HL-60 (cell line): ENCODE measurements at places on chromosomes 2 and 18.

- no peak for DNase-seq
Measured at GRCh38 chr2:65024149-65024829, 31.9 kb upstream of the CEP68 start.

DNA sequence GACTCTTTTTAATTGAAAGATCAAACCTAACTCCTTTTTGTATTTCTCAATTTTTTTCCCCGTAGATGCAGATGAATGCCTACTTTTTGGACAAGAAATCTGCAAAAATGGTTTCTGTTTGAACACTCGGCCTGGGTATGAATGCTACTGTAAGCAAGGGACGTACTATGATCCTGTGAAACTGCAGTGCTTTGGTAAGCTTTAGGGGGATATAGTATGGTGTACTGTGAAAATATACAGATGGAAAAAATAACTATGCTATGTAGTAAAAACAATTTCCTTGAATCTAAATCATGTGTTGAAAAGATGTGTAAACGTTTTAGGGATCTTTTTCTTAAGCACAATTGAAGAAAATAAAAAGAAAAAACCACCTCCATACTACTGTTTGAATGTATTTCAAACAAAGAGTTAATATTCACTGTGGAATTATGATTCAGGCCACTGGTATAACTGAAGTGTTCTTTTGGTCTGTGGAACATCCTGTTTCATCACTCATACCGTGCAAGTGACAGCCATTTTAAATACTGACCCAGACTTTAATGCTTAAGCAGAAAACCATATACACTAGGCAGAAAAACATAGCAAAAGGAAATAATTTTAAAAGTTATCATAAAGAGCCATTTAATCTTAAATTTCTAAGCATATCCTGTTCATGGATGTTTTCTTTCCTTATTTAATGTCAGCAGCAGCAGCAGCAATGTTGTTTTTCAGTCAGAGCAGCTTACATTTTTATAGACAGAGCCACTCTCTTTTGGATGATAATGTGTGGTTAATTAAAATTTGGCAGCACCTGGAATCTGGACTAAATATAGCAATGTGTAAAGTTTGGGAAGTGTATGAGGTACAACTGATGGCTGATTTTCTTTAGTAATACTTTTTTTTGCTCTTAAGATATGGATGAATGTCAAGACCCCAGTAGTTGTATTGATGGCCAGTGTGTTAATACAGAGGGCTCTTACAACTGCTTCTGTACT lies 112.8 kb upstream of the RASGRP3 start:
- DNase-seq: no peak

GRCh38 chr2:126935774-126936173 lies 37.1 kb downstream of the TEX51 start:
- DNase-seq: no peak

- no peak for DNase-seq
Measured at GRCh38 chr2:79977792-79978191, 326.8 kb downstream of the LRRTM1 start.

DNA sequence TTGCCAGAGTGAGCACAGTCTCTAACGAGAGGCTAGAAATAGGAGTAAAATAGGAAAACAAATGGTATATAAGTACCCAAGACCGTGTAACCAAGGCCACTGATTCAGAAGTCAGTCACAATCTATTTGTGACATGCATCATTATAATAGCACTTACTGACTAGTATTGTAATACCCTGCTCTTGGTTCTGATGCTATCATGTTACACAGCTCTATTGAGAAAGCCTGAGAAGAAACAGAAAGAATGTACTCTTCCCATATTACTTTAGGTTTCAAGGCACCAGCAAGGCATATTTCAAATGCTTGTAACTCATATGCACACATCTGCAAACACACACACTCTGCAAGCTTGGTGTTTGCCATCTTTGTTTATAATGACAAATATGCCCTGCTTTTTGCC lies 746.4 kb downstream of the SLC4A3 start:
- DNase-seq: no peak

GRCh38 chr2:148913061-148913460 lies 38.0 kb downstream of the KIF5C start:
- no peak for DNase-seq

- DNase-seq: no peak
Measured at GRCh38 chr2:150127995-150128394, 359.5 kb downstream of the RND3 start.

DNA sequence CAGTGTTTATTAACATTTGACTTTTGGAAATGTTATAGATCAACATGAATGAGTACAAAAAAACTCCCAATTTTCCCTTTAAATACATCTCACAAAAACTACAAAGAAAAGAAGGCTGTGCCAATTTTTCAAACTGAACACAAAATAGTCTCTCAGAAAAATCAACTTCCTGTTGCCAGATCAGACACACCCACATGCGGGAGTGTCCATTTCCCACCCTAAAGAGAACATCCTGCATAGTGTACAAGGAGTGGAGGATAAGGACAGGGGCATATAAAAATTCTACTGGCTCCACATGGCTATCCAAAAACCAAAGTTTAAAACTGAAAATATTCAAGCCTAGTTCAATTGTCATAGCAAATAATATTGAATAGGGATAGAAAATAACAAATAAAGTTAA lies 165.3 kb downstream of the ATAD2B start:
- no peak for DNase-seq

- no peak for DNase-seq
Measured at GRCh38 chr2:52145005-52145404, 1113.1 kb upstream of the NRXN1 start.

DNA sequence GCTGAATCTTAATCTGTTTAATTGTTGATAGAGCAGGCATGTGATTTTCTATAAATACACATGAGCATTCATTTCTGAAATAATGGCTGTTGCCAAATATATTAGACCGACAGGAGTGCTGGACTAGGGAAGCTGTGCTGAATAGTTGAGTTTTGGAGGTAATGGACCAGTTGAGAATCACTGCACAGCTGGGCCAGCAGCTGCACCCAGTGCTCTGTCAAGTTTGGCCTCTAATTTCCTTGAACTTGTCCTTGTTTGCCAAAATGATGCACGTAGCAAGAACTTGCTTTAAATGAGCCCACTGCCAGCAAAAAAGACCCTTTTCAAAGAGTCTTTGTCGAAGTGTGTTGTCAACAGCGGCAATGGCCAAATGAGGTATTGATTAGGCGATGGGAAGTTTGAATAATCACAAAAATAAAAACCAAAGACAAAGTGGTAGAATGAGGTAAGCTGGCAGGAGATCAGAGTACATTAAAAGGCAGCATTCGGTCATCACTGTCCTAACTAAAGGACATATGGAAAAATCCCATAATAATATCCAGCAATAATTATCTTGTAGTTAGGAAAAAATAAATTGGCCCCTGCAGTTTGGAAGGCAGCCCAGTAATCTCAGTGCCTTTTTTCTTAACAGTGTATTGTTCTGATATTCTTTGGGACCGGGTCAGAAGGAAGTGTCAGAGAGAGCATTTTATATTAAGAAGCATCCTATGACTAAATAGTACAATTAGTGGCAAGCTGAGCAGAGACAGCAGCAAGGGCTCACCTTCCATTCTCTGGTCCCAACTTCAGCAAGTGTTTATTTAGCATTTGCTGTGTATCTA lies 126.2 kb downstream of the RAPGEF4 start:
- no peak for DNase-seq

DNA sequence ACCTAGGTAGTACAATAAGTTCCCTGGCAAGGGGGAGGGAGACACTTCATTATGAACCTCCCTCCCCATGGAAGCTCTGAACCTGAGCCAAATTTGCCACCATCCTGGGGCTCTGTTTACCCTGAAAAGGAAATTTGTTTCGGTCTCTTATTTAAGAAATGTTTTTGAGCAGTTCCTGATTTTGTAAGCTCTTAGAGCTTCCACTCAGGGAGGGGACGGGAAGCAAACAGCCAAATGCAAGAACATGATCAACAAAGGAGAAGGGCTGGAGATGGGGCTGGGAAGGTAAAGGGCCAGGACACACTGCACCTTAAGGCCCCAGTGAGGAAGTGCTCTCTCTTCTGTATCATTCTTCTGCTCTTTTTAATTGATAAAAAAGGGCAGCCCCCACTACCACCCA lies 117.9 kb downstream of the NRP2 start:
- DNase-seq: no peak

DNA sequence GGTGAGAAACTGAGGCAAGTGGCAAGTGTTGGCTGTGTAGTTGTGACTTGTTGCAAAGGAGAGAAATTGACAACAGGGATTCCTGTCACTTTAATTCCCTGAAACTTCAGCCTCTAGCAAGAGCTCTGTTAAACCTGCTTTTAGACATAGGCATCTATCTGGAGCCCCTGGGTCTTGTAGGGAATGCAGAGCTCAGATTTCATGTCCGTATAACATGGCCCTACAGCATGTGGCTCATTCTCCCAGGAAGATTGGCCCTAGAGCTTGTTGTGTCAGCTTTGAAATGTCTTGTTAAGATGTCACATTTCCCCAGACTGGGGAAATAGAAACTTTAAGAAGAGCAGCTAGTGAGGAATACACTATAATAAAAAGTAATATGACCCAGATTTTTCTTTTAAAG lies 115.8 kb downstream of the POLE4 start:
- no peak for DNase-seq

DNA sequence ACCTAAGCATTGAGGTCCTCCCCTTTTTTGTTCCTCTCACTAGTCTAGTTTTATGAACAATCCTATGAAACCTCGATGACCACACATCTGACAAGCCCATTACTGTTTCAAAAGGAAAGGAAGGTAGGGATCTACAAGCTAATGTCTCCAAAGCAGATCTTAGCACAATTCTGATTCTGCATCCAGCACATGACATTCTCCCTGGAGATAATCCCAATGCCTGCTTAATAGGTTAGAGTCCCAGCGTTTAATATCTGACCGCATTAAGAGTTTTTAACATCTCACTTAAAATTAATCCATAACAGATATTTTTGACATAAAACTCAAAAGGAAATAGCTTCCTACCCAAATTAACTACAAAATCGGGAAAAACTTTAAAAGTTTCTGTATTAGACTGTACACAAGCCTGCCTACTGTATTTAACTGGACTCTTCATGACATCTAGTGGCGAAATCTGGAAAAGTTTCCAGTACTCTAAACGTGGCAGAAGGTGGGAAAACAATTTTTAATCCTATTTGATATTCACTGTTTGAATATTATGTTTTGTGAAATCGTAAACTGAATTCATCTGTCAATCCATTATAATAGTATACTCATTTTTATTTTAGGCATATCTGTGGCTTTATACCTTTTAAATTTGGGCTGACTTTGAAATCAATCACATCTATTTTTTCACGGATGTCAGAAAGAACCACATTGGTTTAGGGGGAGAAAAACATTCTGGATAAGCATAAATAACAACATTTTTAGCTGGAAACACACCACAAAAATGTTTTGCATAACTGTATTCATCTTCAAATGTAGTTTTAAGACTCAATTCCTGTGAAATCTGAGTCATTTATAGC lies 62.4 kb downstream of the TXNL1 start:
- DNase-seq: peak; percentile 52

DNA sequence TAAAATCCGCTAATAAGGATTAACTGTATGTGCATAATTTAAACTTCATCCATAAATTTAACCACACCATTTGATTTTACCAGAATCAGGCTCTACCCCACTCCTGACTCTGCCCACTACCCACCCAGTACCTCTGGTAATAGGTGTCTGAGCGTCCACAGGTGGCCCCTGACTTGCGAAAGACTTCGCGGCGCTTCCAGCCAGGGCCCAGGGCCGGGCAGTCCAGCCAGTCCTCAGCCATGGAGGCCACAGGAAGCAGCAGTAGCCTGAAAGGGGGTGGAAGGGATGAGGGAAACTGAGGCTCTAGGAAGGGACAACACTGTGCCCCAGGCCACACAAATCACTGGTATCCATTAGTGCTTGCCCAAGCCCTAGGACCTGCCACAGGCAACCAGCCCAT lies 1.6 kb downstream of the MBD1 start:
- no peak for DNase-seq

- DNase-seq: no peak
Measured at GRCh38 chr2:71827973-71828372, 319.7 kb downstream of the CYP26B1 start.

GRCh38 chr2:203404996-203405395 lies 76.8 kb downstream of the ABI2 start:
- no peak for DNase-seq

DNA sequence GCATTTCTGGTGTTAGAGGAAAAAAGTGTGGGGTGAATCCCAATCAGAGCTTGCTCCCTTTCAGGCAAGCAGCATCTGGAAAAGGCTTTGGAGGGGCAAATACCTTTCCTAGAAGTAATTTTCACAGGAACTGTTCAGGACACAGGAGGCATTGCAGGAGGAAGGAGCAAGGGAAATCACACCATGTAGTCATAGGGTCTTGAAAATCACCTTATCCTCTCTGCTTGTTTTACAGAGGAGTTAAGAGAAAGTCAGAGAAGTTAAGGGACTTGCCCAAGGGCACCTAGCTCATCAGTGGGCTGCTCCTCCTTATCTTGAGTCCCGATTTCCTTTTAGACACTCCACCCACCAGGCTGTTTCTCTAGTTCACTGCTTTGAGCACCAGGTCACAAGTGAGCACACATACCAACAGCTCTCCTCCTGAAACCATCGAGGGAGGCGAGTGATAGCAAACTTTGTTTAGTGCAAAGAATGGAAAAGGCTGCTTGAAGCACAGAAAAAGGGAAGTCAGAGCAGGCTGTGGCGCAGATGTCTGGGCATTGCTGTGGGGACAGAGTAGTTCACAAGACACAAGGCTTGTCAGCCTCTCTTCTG lies 89.2 kb upstream of the CXCR4 start:
- DNase-seq: no peak

DNA sequence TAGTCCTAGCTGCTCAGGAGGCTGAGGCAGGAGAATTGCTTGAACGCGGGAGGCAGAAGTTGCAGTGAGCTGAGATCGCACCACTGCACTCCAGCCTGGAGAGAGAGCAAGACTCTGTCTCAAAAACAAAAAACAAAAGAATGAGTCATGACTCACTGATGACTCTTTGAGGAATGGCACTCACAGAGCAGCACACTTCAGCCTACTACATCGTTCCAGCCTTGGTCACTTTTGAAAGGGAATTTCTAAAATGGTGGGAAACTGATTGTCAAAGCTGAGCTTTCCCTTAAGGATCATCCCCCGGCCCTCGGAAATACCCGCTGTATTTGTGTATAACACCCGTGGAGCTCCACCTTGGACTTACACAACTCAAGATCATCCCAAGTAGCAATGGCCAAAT lies 217.3 kb upstream of the HS6ST1 start:
- no peak for DNase-seq

DNA sequence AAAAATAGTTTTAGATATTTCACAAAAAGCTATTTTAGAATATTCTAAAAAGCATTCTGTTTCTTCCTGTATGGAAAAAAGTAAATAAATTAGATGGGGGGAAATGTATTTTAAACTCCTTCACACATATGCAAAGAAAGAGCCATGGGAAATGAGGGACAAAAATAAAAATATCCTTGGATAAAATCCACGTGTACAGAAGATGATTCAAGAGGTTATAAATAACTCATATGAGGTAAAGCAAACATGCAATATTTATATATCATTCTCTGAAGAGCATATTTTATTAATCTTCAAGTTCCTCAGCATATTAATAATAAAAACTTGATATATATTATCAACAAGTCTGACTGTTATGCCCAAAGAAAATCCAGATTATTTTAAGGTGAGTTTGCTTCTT lies 8.8 kb upstream of the GFPT1 start:
- DNase-seq: no peak

- DNase-seq: no peak
Measured at GRCh38 chr2:190759749-190760213, 110.9 kb downstream of the NAB1 start.
